ENCODE measurements at places on chromosomes 3 and 15.

GRCh38 chr3:177210744-177211502 is 13.6 kb upstream of the TBL1XR1 start:
- DNase-seq: no peak

DNA sequence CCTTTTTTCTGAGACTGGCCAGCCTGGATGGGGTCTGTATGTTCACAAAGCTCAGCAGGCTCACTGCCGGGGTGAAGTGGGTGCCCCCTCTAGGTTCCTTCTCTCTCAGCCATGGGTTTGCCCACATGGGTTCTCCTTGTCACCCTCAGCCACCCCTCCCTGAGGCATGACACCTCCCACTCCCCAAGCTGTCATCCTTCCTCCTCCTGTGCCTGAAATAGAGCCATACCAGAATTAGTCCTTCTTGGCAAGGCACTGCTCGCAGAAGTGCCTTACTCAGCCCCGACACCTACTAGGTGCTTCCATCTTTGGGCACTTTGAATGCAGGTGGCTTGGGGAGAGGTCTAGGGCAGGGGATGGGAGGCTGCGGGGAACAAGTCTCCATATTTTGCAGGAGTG is 62.9 kb upstream of the SEC13 start:
- no peak for DNase-seq

- no peak for DNase-seq
Observed at GRCh38 chr3:37041546-37042195, 48.4 kb downstream of the MLH1 start.

DNA sequence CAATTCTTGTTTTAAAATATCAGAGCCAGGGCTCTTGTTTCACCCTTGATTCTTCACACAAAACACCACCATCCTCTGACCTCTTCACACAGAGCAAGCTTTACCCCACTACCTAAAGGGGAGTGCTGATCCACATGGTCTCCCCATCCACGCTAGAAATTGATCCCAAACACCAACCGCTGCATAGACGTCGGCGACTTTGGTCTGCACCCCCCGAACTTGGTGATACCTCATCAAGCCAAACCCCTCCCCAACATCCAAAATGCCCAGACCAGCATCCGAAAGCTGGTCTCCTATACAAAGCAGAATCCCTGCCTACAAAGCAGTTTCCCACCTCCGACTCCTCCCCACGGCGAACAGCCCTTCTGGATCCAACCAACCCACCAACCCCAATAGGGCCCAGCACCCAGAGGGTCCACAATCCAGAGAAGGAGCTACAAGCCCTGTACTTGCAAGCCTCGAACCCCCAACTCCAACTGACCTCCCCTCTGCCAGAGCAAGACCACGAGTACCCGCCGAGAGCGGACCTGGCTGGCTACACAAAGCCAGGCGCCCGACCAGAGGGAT is 25.8 kb upstream of the MTHFS start:
- no peak for DNase-seq

DNA sequence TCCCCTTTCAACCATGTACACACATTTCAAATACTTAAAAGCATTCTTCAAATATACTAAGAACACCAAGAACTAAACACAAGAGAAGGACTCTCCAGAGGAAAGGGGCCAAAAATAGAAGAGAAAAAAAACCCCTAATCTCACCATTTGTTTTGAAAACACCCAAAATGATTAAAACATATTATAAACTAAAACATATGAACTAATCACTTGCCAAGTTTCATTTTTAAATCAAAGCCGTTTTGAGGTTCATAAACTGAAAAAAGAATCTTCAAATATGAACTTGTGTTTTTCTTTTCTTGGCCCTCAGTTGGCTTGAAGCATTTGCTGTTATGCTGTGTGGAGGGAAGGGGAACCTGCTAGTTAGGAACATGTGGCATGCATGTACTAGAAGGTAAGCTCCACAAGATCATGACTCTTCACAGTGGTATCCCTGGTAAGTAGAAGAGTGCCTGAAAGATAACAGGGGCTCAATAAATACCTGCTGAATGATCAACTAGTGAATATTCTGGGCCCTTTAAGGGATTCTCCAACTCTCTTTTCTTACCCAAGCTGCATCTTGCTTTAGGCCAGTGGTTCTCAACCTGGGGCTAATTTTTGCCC is 224.5 kb downstream of the TIGIT start:
- DNase-seq: no peak

- peak; percentile 16 for DNase-seq
Observed at GRCh38 chr3:120780977-120781376, 38.4 kb downstream of the GTF2E1 start.

GRCh38 chr3:79766496-79767193 is 1.2 kb downstream of the ROBO1 start:
- no peak for DNase-seq

GRCh38 chr15:38440353-38441129 is 13.4 kb upstream of the FAM98B start:
- DNase-seq: peak; percentile 46

- no peak for DNase-seq
Observed at GRCh38 chr3:42216931-42217333, 49.1 kb downstream of the CCK start.

DNA sequence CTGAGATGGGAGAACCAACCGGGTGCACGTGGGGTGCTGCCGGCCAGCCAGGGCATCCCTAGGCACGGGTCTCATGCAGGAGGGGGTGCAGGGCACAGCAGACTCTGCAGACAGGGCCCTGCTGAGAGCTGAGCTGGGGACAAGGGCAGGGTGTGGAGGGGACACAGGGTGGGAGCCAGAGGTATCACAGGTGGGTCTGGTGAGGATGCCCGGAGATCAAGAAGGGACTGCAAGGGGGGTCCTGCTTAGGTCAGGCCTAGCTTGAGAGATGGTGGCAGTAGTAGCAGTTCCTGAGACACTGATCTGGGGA is 39.5 kb upstream of the PRR23E start:
- DNase-seq: no peak

DNA sequence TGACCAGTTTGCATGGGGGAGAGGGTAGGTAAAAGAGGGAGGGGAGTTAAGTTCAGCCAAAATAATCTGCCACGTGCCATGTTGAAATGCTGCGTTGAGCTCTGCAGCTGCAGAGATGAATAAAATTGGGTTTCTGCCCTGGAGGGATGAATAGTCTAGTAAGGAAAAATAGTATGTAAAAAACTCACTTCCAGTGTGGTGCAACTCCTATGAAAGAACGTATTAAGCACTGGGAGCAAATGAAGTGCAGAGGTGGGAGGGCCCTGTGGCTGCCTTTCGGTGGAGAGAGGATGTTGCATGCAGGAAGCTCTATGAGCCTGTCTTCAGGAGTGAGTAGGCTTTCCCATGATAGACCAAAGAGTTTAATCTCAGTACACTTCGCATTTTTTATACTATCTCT is 8.6 kb downstream of the CEP63 start:
- DNase-seq: no peak
